ENCODE measurements at places on chromosomes 4 and X. TPM values are rescaled to one million over a fixed set of nuclear protein-coding genes. Genes with fewer than 3 reads are reported as not detected.

- no peak overlapping the region for H3K4me3 ChIP-seq
- no peak overlapping the region for H3K27ac ChIP-seq
- DNase-seq: peak; percentile 23
- H3K4me1 ChIP-seq: peaks cover 1% of the 10 kb centered on the region
These were observed 34.1 kb downstream of the ADH5 start for GRCh38 chr4:99054428-99054994.

GRCh38 chr4:77619408-77619807 lies 13.8 kb downstream of the CXCL13 start:
- H3K36me3 ChIP-seq: no peaks in the 10 kb centered on the region
- H3K4me1 ChIP-seq: peaks cover 20% of the 10 kb centered on the region
- H3K27ac ChIP-seq: no peak overlapping the region

- DNase-seq: no peak
- H3K36me3 ChIP-seq: no peaks in the 10 kb centered on the region
- H3K27ac ChIP-seq: no peak overlapping the region
- no peaks in the 10 kb centered on the region for H3K27me3 ChIP-seq
- no peak overlapping the region for H3K4me3 ChIP-seq
These were observed 83.9 kb upstream of the MAP3K15 start for GRCh38 chrX:19599253-19599652.

DNA sequence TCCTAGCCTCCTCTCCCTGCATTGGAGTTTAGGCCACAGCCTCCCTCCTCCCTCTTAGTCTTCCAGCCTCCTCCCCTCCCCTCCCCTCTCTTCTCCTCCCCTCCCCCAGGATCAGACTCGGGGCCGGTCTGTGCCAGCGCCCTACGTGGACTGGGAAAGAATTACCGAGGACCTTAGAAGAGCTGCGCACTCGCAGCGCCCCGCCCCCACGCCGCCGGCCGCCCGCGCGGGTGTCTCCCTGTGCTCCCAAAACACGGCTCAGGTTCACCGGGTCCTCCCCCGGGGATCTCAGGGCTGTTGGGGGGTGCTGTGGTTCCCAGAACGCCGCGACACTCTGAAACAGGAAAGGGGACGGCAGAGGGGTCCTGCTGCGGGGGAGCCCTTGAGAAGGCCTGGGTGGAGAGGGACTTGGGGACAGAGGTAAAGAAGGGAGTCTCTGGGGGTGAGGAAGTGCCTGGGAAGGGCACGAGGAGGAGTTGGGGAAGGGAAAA lies 122.3 kb upstream of the TBL1X start:
- H3K36me3 ChIP-seq: no peaks in the 10 kb centered on the region
- H3K4me3 ChIP-seq: no peak overlapping the region
- peaks cover 32% of the 10 kb centered on the region for H3K27me3 ChIP-seq
- H3K4me1 ChIP-seq: peaks cover 6% of the 10 kb centered on the region

- peak overlapping the region; percentile 54 for H3K27ac ChIP-seq
- DNase-seq: no peak
- no peaks in the 10 kb centered on the region for H3K4me1 ChIP-seq
- H3K36me3 ChIP-seq: peaks cover 5% of the 10 kb centered on the region
These were observed 741 bp downstream of the ANAPC4 start for GRCh38 chr4:25377572-25378436.

DNA sequence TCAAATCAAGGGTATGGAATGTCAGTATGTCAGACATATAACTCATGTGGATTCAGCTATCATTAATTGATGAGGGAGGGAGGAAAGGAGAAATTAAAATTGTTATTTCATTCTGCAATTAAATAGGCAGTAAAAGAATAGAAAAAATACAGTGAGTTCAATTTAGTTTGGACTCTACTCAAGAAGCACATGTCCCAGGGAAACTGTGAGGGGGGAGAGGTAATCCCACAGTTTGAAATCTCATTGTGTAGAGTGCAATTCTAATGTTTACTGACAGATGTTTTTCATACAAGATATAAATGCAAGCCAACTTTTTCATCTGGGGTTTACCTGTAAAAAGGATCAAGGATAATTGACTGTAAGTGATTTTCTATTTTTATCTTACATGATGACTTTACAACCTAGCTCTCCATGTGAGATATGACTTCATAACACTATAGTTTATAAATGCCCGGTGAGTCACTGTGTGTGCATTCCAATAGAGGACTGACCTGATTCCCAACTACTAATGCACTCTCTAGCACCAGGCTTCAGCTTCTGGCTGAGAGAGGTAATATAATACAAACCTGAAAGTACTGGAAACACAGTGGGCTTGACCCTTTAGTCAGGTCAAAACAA lies 35.2 kb upstream of the SCD5 start:
- no peaks in the 10 kb centered on the region for H3K4me1 ChIP-seq
- no peak overlapping the region for H3K4me3 ChIP-seq
- peaks cover 31% of the 10 kb centered on the region for H3K36me3 ChIP-seq
- H3K27ac ChIP-seq: no peak overlapping the region

- peaks cover 30% of the 10 kb centered on the region for H3K27me3 ChIP-seq
- no peak overlapping the region for H3K27ac ChIP-seq
- H3K4me3 ChIP-seq: no peak overlapping the region
These were observed 22.5 kb upstream of the GPR34 start for GRCh38 chrX:41666251-41666650.

- no peak for DNase-seq
- H3K4me1 ChIP-seq: no peaks in the 10 kb centered on the region
- no peaks in the 10 kb centered on the region for H3K36me3 ChIP-seq
These were observed 109.4 kb downstream of the EFHC2 start for GRCh38 chrX:44234116-44234515.

DNA sequence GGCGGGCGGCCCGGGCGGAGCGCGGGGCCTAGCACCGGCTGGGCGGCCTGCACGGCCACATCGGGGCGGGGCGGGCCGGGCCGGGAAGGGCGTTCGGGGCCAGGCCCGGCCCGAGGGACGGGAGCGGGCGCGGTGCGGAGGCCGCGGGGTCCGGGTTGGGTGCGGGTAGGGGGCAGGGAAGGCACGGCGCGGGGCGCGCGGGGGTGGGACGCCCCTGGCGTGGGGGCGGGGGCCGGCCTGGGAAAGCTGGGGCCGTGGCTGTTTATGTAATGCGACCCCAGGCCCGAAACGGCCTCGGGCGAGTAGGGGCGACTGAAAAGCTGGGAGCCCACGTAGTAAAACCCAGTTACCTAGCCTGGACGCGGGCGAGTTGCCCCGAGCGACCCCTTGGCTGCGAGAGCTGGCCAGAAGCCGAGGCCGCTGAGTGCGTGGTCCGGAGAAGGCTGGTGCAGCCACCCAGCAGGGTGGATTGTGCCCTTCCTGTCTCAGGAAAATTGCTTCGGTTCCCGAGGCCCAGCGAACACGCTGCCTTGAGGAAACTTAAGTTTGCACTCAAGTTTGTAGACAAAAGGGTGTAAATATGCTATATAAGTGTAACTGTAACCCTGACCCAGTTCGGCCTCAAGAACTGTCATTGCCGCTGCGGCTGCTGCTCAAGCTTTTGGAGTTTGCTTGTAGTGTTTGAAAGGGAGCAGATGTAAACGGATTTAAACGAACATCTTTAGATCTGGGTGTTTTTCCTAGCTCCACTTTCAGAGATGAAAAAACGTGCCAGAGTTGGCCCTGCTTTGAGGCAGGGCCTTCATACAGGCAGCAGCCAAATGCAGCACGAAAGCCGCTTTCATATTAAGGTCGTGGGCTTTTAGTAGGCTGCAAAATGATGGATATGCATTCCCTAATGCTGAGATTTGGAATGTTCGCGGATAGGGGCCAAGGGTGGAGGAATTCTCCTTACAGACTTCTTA lies 674 bp downstream of the SEC24B start:
- peak overlapping the region; percentile 87 for H3K4me3 ChIP-seq
- peak; percentile 46 for DNase-seq
- H3K4me1 ChIP-seq: peaks cover 9% of the 10 kb centered on the region
- H3K36me3 ChIP-seq: no peaks in the 10 kb centered on the region
- H3K27ac ChIP-seq: peak overlapping the region; percentile 98
- H3K27me3 ChIP-seq: no peaks in the 10 kb centered on the region

- H3K36me3 ChIP-seq: no peaks in the 10 kb centered on the region
- H3K4me3 ChIP-seq: no peak overlapping the region
- DNase-seq: peak; percentile 86
- no peak overlapping the region for H3K27ac ChIP-seq
- no peaks in the 10 kb centered on the region for H3K27me3 ChIP-seq
These were observed 4.3 kb downstream of the BLOC1S4 start for GRCh38 chr4:6720202-6720699.

DNA sequence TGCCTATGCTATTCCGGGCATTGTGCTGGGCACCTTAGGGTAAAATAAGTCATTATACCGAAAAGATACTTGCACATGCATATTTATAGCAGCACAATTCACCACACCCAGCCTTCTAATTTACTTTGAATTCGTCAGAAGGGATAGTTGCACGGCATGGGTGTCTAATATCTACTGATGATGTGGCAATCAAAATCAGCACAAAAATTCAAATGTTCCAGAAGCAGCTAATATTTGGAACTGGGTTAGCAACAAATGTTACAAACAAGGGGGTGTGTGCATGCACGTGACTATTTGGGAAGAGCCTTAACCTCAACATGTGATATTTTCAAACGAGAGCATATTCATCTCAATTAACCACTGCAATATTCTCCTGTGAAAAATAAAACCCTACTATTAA lies 79.7 kb upstream of the PRSS48 start:
- H3K36me3 ChIP-seq: no peaks in the 10 kb centered on the region
- no peaks in the 10 kb centered on the region for H3K27me3 ChIP-seq
- no peak overlapping the region for H3K4me3 ChIP-seq

- peaks cover 12% of the 10 kb centered on the region for H3K36me3 ChIP-seq
- peak overlapping the region; percentile 60 for H3K27ac ChIP-seq
- DNase-seq: no peak
These were observed 29.6 kb downstream of the SPARCL1 start for GRCh38 chr4:87499403-87500091.

Gene ARMCX5
- polyA plus RNA-seq: 11.3 TPM

Gene ZFP42
- 0.03 TPM for polyA plus RNA-seq
